Stimulated activated CD4-positive, alpha-beta T cell treated with anti-CD3 and anti-CD28 coated beads, Interleukin-1b, Interleukin-23, amount 100 ng/mL, for 1 hour (primary cell): ENCODE measurements at places on chromosomes 2 and 18.

- DNase-seq: no peak
These were observed 114.6 kb downstream of the MYO5B start for GRCh38 chr18:50080316-50080715.

DNA sequence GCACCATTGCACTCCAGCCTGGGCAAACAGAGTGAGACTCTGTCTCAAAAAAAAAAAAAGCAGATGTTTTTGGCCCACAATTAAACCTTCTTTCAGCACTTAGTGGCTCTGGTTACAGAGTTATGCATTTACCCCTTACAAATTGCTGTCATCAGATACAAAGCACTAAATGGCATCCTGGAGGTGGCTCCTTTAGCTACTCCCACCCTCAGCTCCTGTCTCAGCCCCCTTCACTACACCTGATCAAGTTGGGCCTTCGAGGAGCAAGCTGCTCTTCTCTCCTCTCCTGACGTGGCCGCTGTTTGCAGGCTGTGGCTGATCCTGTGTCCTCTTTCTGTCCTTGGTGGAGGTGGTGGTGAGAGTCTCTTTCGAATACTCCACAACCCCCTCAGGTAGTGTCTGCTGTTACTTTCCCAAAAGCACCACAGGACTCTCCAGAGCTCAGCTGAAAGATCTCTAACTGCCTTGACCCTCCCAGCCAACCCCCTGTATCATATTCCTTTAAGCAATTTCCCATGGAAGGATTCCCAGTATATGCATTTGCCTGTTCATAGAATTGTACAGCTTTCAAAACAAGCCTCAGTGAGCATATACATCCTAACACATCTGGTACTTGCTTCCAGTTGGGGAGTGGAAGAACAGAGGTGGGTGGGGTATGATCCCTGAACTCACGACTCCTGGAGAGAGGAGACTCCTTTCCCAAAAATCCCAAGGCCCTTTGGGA, 285.9 kb downstream of the CLIP4 start:
- DNase-seq: no peak

DNA sequence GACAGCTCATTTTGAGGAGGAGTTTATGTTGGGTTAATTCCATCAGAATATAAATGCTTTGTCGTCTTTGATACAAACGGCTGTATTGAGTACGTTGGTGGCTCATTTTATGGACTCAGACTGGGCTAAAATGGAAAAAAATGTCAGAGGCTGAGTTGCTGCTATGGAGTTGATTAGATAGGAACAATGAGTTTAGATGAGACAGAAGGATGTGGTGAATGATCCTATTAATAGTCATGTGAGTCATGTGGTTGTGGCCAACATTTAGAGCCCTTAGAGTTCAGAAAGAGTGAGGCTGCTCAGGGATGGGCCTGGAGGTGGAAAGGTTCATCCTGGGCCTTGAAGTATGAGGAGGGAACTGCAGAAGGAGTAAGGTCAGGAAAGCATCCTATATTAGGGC, 434.2 kb downstream of the MEIS1 start:
- DNase-seq: no peak

GRCh38 chr2:134441153-134441863, 187.4 kb downstream of the MGAT5 start:
- DNase-seq: no peak

GRCh38 chr18:42053188-42053781, 98.3 kb downstream of the PIK3C3 start:
- no peak for DNase-seq

GRCh38 chr18:56038171-56039030, 450.4 kb upstream of the TCF4 start:
- DNase-seq: no peak

DNA sequence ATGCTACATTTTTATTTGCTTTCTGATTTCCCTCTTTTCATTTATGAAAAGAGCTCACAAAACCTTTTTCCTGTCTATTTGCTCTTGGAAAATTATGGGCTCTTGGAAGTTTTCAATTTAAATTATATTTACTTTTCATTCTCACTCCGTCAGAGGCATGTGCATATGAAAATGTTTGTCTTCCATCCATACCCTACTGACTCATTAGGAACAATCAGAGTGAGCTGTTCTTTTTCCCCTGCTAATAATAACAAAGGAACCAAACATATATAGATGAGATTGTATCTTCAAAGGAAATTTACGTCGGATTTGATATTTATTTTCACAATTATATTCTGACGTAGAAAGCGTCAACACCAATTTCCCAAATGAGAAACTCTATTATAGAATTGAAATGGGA, 1101.2 kb downstream of the TSN start:
- DNase-seq: no peak

DNA sequence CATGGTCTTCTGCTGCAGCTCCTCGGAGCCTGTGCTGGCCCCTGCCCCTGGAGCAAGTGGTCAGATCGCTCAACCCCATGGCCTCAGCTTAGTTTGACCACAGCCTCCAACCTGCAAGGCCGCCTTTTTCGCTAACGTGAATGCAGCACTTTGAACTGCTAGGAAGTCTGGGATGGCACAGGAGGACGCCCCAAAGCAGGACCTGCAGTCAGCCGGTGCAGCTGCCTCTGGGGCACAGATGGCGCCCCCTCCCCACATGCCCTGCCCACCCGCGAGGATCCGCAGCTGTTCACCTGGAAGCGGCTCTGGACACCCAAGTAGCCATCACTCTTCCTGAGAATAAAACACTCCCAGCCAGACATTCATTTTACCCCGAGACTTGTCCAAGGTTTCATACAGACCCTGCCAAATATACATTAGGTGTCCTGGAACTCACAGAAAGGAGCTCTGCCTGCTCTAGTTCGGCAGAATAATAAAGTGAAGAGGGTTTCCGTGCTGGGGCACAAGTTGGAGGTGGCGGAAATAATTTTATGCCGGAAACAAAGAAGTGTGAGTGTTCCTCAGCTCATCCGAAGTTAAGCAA, 510.1 kb downstream of the EIPR1 start:
- no peak for DNase-seq

DNA sequence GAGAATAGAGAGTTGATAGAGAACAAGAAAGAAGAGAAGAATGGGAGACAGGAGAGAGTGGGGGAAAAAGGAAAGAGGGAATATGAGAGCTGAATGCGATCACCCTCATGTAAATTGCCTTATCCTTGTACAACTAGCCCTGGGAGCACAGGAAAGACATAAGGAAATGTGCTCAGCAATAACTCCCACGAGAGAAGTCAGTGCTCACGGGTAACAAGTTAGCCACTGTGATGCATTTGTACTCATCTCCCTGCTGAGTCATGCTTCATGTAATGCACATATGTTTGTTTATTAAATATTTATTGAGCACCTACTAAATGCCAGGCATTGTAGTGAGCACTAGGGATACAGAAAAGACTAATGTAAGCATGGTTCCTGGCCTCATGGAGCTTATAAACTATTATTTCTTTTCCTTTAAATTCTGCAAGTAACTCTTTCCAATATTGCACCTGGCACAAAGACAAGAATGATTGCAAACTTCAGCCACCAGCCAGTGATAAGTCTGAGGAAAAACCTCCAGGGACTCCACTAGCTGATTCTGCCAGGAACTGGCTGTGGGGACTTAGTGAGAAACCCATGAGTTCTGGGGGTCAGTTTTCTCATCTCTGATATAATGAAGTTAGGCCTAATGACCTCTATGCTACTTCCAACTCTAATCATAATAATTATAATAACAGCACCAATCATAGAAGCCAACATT, 124.1 kb downstream of the LNPK start:
- DNase-seq: no peak

DNA sequence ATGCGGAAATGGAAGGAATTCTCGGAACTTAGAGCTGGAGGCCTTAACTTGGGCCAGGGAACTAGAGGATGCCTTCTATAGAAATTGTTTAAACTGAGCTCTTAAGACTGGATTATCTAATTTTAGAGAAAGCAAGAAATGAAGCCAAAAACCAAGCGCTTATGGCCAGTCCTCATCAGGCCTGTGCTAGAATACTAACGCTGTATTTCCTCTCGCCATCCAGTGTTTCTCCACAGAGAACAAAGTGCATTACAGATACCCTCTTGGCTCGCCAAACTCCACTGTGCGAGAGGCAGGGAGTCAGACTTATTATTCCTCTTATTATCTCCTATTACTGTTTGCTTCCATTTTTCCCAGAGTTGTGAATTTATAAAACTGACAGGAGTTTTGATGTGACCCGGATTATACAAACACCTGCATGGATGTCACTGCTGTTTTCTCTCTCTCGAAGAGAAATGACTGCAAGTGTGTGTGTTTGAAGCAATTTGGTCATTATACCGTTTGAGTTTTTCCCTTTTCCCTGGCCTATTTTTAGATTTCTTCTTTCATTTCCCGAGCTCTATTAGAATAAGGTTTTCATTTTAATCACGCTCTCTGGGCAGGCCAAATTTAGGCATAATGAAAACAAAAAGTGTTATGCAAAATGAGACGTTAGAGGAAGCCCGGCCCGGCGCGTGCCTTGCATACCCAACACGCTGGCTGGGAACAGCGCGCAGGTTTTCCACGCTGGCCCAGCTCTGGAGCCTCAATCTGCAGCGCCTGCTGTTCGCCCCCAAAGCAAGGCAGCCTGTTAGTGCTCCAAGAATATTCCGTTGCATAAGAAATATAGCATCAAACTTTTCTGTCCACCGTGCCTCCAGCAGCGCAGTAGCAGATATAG, 103.3 kb downstream of the ALK start:
- DNase-seq: no peak

DNA sequence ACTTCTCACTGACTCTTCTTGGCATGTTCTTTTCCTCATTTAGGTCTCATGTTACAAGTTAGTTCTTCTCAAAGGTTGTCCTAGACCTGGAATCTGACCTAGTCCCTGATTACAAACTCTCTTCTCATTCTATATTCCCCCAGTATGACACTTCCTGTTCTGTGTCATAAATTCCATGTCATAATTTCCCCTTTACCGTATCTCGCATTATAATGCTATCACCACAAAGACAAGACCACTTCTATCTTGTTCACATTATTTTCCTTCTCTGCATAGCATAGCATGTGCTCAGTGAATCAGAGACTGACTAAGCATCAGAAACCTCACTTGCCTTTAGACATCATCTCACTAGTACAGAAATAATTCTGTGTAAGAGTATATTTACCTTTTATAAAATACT, 63.6 kb upstream of the CAVIN2 start:
- no peak for DNase-seq

- DNase-seq: no peak
These were observed 905 bp downstream of the TTLL4 start for GRCh38 chr2:218711550-218711929.

GRCh38 chr2:238287737-238288649, at the start of gene PER2:
PER2 (minus strand) TSS chr2:238288610; CDS start chr2:238277936, 10,674 bp downstream.
- DNase-seq: no peak

GRCh38 chr2:52074130-52074719, 1042.3 kb upstream of the NRXN1 start:
- no peak for DNase-seq

DNA sequence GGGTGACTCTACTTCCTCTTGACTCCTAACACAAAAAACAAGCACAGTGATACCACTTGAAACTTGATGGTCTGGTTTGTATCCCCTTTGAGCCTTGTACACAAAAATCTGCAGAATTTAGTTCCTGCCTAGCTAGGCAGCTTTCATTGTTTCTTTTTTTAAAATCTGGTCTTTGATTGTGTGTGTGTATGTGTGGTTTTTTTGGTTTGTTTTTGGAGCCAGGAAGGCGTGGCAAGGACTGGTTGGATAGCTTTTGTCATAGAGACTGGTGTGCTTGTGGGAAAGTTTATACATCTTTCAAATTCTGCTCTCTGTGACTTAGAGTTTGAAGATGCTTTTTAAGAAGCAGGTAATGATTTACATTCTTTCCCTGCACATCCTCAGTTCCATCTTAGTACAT, 127.4 kb downstream of the TANC1 start:
- DNase-seq: no peak

DNA sequence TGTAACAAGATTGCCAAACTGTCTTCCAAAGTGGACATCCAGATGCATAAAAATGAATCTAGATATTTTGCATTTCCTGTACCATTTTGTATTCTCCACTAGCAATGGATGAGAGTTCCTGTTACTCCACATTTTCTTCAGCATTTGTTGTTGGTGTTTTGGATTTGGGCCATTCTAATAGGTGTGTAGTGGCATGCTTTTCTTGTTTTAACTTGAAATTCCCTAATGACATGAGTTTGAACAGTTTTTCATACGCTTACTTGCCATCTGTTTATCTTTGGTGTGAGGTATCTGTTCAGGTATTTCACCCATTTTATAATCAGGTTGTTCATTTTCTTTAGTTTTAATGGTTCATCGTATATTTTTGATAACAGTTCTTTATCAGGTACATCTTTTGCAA, 73.9 kb downstream of the UBE2E3 start:
- DNase-seq: no peak

- DNase-seq: no peak
These were observed 796.4 kb upstream of the CDH2 start for GRCh38 chr18:28973324-28973723.

DNA sequence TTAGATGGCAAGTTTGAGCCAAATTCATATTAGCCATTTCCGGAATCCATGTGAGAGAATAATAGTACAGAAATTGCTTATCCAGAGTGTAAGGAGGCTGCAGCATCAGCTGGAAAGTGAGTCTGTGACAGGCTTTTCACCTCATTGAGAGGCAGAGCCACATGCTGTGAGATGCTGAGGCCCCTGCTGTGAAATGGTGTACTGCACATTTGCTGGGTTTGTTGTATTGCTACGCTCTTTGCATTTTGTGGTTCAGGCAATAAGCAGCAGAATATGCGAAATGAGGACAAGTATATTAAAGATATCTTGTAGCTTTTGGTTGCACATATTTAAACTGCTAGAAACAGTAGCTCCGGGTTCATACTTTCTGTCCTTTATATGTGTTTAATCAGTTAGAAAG, 37.0 kb downstream of the NABP1 start:
- DNase-seq: no peak

- no peak for DNase-seq
These were observed 27.3 kb upstream of the DSC2 start for GRCh38 chr18:31129398-31130115.

GRCh38 chr2:54574860-54575247, 118.7 kb downstream of the SPTBN1 start:
- DNase-seq: no peak
